ENCODE measurements at places on chromosomes 6 and 20.

DNA sequence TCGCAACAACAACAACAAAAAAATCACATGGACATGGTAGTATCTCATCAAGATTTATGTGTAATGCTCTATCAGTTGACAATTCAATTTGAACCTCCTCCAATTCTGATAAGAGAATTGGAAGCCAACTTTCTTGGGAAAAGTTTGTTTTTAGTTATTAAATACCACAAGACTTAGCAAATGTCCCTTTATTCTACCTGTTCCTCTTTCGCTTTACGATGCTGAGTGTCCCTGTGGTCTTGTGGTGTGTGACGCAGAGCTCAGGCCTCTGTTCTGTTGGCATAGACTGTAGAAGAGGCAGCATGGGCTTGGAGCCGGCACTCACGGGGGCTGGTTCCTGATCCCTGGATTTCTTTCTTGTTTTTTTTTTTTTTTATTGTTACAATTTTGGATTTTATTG is 76.7 kb downstream of the PSMB1 start:
- no peak for DNase-seq

DNA sequence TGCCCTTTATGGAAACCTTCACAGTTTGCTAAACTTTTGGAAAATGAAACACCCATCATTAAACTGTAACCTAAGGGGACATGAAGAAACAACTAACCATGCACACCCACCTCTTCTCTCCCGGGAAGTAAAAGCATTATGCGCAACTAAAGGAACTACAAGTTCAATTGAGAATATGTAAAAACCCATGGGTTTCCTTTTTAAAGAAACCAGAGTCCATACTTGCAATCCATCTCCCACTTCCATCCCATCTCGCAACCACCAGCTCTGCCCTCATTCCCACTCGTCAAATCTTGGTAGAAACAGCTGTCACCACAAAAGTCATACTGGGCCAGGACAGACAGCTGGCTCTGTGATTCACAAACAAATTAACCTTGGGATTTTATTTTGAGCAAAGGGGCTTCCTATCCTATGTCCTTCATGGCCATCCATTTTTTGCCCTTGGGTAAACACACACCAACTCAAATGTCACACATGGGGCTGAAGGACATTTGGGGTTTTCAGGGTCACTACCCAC is 81.5 kb downstream of the HAO1 start:
- no peak for DNase-seq

DNA sequence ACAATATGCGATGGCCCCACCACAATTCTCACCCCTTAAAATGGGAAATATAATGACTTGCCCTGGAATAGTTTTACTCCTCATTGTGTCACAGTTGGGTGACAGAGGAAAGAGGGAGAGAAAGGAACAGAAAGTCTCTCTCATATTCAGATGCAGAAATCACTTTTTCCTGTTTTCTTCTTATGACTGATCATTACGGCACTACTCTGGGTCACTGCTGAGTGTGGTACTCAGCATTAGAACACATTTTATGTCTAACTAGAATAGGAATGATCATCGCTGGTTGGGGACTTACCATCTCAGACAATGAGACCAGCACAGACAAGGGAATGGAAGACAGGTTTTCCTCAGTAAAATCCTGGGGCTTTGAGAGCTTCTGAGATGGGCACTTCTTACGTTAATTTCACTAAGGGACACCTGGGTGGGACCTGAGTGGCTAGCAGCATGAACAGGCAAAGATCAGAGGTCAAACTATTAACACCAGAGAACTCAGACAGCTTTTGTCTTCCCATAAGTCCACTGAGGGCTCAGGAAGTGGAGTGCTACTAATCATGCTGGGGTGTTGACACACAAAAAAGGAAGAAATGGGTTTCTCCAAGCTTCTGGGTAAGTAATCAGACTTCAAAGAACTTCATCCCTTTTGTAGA is 54.9 kb upstream of the ARHGAP18 start:
- DNase-seq, result no peak

DNA sequence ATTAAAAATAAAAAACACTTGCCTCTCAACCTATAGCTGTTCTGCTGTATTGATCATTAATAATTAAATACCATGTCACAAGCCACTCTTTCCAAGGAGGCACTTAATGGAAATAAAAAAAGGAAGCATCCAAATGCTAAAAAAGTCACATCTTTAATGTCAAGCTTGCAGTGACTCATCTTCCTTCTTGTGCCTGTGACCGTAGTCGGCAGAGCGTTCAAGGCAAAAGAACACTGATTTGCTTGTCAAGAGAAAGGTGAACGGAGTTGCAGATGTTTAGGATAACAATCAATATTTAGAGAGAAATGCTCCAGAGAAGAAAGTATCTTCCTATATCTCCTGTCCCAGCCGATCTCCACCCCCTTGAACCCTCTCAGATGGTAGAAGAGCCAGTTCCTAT is 341.0 kb upstream of the OPRM1 start:
- DNase-seq, result no peak

Measured in ACHN (cell line).